ENCODE measurements at places on chromosomes 3 and 15.

- DNase-seq: no peak
Observed at GRCh38 chr15:80309769-80310384, 57.9 kb upstream of the CTXND1 start.

DNA sequence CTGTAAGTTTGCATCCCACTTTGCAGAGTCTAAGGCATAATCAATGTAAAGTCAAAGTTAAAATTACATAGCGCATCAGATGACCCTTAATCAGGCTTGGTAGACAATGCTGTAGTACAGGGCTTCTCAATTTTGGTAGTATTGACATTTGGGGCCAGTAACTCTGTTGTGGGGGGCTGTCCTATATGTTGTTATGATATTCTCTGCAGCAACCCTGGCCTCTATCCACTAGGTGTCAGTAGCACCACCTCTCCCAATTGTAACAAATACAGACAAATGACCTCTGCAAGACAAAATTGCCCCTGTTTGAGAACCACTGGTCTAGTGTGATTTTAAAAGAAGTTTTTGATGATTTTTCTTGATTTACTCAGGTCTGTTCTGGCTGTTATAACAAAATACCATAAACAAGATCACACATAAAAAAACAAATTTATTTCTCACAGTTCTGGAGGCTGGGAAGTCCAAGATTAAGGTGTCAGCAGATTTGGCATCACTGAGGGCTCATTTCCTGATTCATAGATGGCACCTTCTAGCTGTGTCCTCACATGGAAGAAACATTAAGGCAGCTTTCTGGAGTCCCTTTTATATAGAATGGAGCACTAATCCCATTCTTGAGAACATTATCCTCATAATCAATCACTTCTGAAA lies 37.6 kb upstream of the SLC9A9 start:
- peak; percentile 12 for DNase-seq

DNA sequence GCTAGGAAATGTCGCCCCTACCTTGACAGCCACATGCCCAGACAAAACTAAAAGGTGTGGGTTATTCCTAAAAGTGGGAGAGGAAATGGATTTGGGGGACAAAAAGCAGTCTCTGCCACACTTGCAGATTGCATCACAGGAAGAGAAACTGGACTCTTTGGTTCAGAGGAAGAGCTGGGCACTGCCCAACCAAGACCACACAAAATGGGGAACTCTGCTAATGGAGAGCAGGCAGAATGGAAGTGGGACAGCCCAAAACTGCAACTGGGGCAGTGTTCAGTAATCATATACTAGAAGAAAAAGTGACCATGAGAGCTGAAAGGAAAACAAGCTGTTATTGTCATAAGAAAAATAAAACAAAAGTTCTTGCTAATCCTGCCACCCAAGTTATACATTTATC lies 138.9 kb upstream of the FRMD4B start:
- no peak for DNase-seq

DNA sequence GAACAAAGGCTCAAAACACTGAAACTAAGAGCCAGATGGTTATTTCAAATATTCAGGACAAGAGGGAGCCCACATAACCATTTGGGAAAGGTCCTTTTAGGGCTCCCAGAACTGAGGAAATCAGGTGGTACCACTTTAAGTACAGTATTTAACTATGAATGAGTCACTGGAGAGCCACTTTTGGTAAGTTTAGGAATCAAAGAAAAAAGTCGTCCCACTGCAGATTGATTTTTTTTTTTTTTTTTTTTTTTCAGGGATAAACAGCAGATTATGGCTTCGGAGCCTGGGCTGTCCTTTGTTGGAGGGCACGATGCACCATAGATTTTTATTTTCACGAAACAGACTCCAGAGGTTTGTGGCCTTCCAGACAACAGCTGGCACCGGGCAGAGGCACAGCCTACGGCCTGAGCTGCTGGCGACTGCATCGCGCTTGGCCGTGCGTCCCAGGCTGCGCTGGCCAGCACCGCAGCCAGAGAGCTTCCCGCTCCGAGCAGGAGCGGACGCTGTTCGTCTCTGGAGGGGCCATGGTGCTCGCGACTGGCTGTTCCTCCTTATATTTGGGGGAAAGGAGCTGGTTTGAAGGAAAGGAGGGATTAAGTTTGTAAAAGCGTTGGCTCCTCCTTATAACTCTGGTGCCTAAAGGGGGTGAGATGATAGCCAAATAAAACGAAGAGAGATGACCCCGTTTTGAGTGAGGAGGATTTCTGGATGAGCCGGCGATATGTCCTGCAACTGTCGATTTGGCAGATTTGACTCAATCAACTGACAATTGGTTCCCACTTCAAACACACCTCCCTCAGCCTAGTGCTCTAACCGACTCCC lies 152.9 kb upstream of the GOLIM4 start:
- no peak for DNase-seq

- no peak for DNase-seq
Observed at GRCh38 chr3:64405211-64405835, 180.1 kb upstream of the PRICKLE2 start.

- DNase-seq: no peak
Observed at GRCh38 chr3:46917257-46917656, 39.7 kb downstream of the PTH1R start.

- no peak for DNase-seq
Observed at GRCh38 chr3:20458994-20459716, 273.1 kb upstream of the SGO1 start.

DNA sequence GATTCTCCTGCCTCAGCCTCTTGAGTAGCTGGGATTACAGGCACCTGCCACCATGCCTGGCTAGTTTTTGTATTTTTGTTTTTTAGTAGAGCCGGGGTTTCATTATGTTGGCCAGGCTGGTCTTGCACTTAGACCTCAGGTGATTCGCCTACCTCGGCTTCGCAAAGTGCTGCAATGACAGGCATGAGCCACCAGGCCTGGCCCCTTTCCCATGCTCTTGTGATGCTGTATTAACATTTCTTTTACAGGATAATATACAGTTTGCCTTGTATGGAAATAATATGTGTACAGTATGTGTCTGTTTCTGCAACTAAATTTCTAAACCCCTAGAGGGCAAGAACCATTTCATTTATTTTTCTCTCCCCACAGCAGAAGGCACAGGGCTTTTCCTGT lies 37.8 kb downstream of the SCG5 start:
- no peak for DNase-seq
